ENCODE measurements at places on chromosomes 5 and 9.
A peak's percentile ranks its signal among the peaks of the same experiment; 100 is the strongest.

- DNase-seq = no peak
These were observed 313.3 kb downstream of the PIK3R1 start for GRCh38 chr5:68528821-68529273.

GRCh38 chr9:93324191-93324834 lies 127.2 kb upstream of the FAM120A start:
- no peak for DNase-seq

GRCh38 chr5:73908395-73908794 lies 282.4 kb downstream of the ARHGEF28 start:
- no peak for DNase-seq

DNA sequence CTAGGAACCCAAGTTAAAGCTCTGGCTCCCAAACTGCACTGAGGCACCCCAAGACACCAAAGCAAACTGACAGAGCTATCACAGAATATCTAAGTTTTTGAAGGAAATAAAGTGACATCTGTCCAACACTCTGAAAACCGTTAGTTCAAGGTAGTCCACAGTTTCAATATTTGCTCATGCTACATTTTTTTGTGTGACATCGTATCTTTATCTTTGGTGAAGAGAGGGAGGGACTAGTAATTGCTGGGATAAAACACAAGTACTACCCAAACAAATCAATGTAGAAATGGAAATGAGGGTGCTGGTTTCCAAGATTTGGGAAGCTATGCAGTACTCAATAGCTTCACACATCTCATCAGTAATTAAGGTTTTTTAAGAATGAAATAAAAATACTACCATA lies 20.6 kb downstream of the LIFR start:
- no peak for DNase-seq

DNA sequence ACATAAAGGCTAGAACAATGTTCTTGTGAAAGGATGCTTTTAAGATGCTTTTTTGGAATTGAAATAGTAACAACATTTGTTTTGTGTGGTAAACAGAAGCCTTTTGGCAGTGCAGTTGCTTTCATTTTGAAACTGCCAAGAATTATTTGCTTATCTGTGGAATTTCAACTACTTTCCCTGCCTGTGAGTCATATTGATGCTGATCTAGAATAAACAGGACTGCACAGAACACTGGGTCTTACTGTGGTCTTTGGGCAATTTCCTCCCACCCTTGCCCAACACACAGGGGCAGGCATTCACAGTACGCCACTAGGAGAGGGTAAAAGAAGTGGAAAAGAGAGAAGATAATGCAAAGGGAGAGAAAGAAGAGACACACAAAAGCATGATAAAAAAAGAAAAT lies 483.7 kb downstream of the ELAVL2 start:
- no peak for DNase-seq

GRCh38 chr5:1465966-1466471 lies 20.8 kb upstream of the SLC6A3 start:
- DNase-seq = no peak

GRCh38 chr5:134798468-134798867 lies 39.9 kb downstream of the DDX46 start:
- DNase-seq = no peak

GRCh38 chr5:137563646-137564397 lies 64.7 kb upstream of the SPOCK1 start:
- no peak for DNase-seq

DNA sequence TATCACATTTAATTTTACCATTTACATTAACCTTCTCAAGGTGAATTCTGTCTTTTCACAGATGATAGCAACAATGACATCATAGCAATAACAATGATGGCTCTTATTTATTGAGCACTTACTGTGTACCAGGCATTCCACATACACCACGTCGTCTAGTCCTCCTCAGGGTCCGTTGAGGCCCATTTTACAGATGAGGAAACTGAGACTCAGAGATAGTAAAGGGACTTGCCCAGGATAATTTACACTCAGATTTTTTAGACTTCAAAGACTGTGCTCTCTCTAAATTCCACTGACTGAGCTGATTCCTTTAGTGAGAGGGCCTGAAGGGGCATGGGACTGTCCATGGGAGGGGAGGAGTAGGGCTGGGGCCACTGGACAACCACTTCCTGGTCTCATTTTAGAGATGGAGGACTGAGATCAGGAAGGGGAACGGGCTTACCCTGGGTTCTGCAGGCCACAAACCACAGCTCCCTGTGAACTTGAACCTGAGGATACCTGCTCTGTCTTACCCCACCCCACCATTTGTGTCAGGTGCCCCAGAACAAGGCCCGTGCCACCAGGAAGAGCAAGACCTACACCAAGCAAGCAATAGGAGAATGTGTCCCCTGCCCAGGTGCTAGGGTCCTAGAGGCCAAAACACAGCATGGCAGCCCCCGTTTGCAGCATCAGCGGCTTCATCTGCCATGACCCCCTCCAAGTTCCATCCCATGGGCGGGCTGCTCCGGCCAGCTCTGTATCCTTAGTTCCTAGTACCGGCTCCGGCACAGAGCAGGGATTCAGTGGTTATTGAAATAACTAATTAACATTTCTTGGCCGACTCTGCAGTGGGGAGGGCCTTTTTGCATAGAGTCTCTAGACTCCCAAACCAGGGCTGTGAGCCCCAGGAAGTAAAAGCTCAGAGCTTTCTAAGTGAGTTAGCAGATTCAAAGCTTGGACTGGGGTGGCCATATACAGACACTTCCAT lies 96.6 kb downstream of the RGS3 start:
- no peak for DNase-seq

DNA sequence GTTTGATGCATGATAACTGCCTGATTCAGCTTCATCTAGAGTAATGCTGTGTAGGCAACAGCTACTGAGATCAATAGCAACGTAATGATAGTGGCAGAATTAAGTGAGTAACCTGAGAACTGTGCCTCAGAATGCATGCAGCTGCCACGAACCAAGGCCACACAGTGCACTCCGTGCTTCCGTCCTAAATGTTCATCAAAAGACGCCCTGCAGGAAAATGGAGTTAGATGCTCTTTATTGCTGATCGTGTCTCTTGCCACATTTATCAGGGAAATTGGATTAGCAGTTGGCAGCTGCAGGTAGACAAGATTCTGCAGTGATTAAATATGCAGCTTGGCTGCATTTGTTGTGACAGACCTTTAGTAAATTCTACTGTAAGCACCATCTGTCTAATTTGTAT lies 107.7 kb upstream of the TLX3 start:
- no peak for DNase-seq

DNA sequence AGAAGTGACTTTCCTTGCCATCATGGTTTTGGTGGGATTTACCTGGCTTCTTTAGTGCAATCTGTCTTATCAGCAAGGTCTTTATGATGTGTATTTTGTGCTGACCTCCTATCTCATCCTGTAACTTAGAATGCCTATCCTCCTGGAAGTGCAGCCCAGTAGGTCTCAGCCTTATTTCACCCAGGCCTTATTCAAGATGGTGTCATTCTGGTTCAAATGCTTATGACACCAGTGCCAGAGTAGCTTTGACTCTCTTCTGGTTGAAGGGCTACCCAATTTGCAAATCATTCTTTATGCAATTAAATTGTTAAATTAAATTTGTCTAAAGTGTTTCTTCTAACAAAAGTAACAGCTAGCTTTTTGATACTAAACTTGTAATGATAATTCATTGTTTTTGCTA lies 58.8 kb upstream of the PRDM9 start:
- no peak for DNase-seq

DNA sequence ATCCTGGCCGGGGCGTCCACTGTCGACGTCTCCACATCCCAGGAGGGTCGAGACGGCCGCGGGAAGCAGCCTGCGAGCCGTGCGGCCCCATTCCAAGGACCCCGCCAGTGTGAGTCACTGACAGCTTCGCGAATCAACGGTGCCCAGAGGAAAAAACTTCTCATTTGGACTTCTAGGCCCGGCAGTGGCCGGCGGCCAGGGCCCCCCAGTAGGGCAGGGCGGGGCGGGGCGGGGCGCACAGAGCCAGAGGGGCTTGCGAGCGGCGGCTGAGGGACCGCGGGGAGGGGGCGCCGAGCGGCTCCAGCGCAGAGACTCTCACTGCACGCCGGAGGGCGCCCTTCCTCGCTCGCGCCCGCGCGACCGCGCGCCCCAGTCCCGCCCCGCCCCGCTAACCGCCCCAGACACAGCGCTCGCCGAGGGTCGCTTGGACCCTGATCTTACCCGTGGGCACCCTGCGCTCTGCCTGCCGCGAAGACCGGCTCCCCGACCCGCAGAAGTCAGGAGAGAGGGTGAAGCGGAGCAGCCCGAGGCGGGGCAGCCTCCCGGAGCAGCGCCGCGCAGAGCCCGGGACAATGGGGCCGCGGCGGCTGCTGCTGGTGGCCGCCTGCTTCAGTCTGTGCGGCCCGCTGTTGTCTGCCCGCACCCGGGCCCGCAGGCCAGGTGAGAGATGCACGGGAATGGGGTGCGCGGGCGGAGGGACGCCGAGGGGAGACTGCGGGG lies at the start of gene F2R:
TSS of gene F2R (plus strand) at position 391 of the 720 bp plus-strand sequence. CDS start at position 573, 182 bp downstream.
- DNase-seq = peak; percentile 30
